Esophagus squamous epithelium (tissue), 5 donors: ENCODE measurements at places on chromosomes 11 and 22.

DNA sequence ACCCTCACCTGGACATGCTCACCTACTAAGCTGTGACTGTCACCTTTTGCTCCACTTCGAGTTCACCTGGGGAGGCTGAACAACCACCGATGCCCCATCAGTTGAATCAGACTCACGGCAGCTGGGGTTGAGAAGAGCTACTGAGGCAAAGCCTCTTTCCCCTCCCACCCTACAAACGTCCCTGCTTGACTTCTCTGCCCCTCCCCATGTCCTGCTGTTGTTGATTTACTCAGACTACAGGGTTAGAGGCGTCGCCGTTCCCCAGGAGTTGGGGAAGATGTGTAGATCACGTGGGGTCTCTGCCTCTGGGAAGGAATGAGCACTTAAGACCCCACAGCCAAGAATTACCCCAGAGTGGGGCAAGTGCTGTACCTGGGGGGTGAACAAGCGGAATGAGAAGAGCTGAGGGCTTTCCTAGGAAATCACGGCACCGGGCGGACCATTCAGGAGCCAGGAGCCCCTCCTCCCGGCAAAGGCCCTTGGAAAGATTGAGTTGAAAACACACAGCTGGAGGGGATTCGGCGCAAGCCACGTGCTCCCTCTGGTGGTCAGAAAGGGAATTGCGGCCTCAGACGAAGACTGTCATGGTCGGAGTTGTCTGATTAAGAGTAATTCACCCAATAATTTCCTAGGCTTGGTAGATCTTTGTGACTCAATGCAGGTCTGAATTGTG is 7.0 kb downstream of the FXYD2 start:
- no peak for DNase-seq

- DNase-seq = no peak
Measured at GRCh38 chr22:37419969-37420685, 7.2 kb downstream of the ELFN2 start.

DNA sequence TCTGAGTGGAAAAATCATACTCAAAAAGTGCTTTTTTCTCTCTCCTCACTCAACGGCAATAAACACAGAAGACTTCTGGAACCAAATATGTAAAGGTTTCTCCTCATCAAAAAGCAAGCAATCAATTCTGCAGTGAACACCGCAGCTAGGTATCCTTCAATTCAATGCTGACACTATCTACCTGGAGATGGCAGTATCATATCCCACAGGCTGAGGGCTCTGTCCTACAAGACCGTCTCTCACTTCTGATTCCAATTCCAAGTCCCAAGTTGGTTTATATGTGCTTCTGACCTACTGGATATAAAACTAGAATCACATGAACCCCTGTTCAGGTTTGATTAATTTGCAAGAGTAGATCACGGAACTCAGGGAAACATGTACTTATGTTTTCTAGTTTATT is 59.7 kb upstream of the LUZP2 start:
- DNase-seq = no peak

GRCh38 chr11:43532041-43532440 is 148.5 kb upstream of the HSD17B12 start:
- DNase-seq = no peak

GRCh38 chr11:10625281-10625981 is 57.0 kb upstream of the LYVE1 start:
- no peak for DNase-seq

- no peak for DNase-seq
Measured at GRCh38 chr11:111886844-111887243, 7.5 kb downstream of the CFAP68 start.

DNA sequence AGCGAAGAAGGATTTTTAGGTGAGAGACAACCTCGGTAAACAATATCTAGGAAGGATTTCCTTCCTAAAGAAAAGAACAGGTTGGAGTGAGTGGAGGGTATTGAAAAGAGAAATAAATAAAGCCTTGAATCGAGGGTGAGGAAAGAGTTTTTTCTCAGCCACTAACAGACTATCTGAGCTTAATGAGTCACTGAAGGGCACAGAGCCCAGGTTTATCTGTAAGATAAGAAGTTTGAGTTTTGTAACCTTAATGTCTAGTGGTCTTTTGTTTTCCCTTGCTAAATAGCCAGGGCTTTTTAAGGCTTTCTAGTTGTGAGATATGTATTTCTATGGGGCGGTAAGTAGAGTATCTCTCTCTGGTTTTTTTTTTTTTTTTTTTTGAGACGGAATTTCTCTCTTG is 394.5 kb upstream of the KIRREL3 start:
- DNase-seq = no peak

GRCh38 chr22:23414727-23415489 is 165.2 kb downstream of the IGLL1 start:
- DNase-seq = no peak

- no peak for DNase-seq
Measured at GRCh38 chr11:8828046-8828445, 82.9 kb upstream of the AKIP1 start.

GRCh38 chr11:57406337-57406904 is 16.0 kb upstream of the PRG2 start:
- no peak for DNase-seq

DNA sequence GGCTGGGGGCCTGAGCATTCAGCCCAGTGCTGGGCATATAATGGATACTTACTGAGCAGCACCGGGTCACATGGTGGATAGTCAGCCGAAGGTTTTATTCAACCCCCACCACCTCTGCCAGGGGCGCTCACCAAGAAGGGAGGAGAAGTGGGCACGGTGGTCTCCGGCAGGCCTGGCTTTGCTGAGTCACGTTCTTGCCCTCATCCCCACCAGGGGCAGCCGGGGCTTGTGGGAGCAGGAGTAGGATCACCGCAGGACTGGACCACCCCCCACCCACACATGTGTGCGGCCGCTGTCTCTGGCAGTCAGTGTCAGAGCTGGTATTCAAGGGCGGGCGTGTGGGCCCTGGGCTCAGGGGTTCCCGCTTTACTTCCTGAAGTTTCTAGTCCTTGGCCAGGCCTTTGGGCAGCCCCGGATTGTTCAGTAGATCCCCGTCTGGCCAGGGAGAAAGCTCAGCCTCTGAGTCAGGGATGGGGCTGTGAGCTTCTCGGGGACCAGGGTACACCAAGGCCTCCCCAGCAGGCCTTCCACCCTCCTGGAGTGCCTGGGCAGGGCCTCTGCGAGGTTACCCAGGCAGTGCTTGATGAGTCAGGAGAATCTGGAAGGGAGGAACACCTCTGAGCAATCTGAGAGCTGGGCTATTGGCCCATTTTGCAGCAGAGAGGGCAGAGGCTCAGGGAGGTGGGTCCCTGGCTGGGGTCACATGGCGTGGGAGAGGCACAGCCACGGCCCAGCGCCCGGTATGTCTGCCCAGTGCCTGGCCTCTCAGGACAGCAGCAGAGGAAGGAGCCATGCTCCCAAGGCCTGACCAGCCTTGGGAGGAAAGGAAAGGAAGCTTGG is 60.6 kb downstream of the RTL6 start:
- DNase-seq = no peak

DNA sequence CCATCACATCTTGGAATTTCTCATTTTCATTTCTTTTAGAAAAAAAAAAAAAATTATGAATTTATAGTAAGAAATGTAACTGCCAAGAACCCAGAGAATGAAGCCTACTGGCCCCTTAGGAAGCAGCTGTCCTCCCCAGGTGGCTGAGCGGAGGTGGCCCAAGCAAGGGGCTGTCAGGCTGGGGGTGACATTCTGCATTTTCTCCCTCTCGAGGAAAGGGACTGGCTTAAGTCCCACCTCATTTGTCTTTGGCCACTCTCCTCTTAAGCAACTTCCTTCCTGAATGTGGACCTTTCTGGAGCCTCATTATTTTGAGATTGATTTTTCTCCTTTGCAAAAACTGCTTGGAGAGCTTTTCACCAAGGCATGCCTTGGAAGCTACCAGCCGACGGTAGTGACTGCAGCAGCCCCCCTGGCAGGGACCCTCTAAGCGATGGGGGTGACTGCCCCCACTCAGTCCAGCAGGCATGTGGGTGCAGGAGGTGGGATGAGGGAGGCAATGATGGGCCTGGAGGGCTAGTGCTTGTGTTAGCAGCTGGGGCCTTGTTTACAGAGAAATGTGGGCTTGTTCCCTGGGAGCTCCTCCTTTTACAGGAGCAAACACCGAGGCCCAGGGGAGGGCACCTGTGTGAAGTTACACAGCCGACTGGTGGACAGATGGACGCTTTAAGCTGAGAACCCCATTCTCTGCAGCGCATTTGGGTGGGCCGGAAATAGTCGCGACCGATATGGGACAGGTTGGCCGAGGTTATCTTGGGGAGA is 111.7 kb downstream of the MORC2 start:
- DNase-seq = no peak

GRCh38 chr11:130798801-130799200 is 117.5 kb downstream of the SNX19 start:
- no peak for DNase-seq

DNA sequence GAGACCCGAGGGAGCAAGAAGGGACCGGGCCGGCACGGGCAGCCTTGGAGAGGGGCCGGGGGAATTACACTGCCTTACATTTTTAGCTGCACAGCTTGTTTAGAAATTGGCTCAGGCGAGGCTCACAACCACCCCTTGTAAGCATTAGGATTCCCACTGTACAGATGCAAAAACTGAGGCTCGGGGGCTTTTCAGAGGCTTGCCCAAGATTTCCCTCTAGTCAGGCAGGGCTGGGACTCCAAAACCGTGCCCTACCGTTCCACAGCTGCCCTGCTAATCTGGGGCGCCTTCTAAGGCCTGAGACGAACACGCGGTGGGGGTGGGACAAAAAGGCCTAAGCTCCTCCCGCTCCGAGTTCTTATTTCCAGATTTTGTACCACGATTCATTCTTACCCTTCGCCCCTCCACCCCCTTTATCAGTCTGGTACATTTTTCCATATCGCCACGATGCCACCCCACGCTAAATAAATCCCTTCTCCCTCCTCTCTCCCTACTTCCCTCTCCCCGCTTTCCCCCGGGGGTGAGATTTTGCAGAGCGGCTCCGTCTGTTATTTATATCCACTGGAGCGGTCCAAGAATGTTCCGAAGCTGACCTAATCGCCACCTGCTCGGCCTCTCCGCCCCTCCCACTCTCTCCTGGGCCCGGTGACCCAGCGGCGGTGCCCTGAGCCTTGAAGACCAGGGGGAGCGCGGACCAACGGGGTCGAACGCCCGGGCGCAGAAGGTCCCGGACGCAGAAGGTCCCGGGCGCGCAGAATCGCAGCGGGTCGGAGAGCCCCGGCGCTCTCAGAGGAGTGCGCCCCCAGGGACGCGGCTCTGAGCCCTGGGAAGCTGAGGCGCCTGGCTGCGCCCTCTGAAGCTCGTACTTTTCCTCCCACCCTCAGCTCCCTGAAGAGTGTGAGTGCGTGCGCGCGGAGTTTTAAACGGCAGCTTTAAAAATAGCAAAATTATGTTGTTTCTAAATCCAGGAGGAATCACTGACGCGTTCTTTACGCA is 764 bp upstream of the PACSIN3 start:
- no peak for DNase-seq

GRCh38 chr11:46249938-46250744 is 27.3 kb upstream of the CREB3L1 start:
- no peak for DNase-seq

- no peak for DNase-seq
Measured at GRCh38 chr22:43861529-43861928, 784 bp downstream of the SULT4A1 start.

GRCh38 chr22:19862619-19863246 is 8.1 kb upstream of the GNB1L start:
- DNase-seq = no peak

DNA sequence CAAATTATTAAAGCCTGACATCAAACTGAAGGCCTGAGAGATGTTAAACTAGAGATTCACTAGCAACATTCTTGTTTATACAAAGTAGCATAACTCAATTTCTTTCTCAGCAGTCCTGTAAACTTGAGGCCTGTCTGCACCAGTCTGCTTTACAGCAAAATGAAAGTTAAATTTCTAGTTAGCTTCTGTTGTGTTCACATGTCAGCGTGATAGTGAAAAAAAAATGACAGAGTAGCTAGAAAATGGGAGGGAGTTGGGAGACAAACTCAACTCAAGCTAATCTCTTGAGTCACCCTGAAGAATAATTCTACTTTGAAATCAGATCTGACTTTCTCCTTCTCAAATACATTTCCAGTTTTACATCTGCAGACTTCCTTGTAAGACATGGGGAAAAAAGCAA is 6.5 kb downstream of the RBFOX2 start:
- no peak for DNase-seq

DNA sequence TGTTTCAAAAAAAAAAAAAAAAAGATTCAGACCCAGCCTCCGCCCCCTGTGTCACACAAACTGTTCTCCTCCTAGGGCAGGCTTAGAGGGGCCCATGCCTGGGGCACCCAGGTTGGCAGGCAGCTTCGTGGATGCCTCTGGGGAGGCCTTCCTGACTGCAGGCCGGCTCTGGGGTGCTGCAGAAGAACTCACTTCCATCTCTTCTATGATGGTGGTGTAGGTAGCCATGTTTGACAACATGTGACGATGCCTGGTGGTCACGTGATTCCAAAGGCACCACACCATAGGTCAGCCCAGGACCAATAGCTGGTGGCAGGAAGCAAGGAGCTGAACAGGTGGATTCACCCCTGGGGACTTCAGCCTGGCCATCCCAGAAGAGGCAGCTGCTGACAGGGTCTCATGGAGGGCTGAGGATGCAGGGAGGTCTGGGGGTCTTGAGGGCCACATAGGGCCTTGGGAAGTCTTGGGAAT is 24.1 kb upstream of the CELSR1 start:
- DNase-seq = no peak

- DNase-seq = no peak
Measured at GRCh38 chr11:79265756-79266322, 175.0 kb downstream of the TENM4 start.

GRCh38 chr11:9385327-9385899 is 961 bp downstream of the IPO7 start:
- no peak for DNase-seq

DNA sequence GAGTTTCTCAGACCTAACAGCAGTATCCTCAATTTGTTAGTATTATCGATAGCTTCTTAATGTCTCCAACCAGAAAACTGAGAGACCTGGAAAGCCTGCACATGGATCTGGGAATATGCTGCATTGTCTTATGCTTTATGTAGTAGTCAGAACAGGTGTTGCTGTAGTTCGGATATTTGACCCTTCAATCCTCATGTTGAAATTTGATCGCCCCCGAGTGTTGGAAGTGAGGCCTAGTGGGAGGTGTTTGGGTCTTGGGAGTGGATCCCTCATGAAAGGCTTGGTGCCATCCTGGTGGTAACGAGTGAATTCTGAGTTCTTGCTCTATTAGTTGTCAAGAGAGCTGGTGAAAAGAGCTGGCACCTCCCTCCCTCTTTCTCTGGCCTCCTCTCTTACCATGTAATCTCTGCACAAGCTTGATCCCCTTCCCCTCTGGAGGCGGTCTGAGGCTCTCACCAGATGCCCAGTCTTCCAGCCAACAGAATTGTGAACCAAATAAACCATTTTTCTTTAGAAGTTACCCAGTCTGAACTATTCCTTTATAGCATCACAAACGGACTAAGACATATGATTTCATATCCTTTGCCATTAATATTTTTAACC is 227.1 kb downstream of the DDX10 start:
- no peak for DNase-seq

DNA sequence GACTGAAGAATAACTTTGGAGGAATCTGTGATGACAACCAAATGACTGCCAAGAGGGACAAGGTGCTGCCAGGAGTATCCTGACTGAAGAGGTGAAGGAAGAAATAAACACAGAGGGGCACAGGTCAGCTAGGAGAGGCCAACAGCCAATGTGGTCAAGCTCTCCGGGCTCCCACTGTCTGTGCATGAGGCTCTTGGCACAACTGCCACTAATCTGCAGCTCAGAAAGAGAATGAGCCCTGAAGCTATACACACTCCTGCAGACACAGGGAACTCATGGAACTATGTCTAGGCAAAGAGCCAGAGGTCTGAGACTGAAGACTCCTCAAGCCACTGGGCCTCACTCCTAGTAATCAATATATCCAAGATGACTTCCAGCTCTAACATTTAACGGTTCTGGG is 7.0 kb downstream of the THRSP start:
- no peak for DNase-seq

- DNase-seq = no peak
Measured at GRCh38 chr11:30774496-30775232, 188.5 kb upstream of the MPPED2 start.
